ENCODE measurements at places on chromosomes 11 and 22. TPM values are rescaled to one million over a fixed set of nuclear protein-coding genes. Genes with fewer than 3 reads are reported as not detected.

GRCh38 chr22:44889255-44889878 lies 120.4 kb downstream of the PHF21B start:
- no peak overlapping the region for H3K4me3 ChIP-seq
- H3K36me3 ChIP-seq: peaks cover 20% of the 10 kb centered on the region
- H3K4me1 ChIP-seq: peaks cover 7% of the 10 kb centered on the region
- H3K27ac ChIP-seq: no peak overlapping the region
- H3K27me3 ChIP-seq: no peaks in the 10 kb centered on the region

GRCh38 chr11:69511358-69512055 lies 30.0 kb downstream of the LINC01488 start:
- H3K36me3 ChIP-seq: no peaks in the 10 kb centered on the region
- H3K27ac ChIP-seq: no peak overlapping the region
- DNase-seq: no peak
- no peak overlapping the region for H3K4me3 ChIP-seq

- no peak overlapping the region for H3K4me3 ChIP-seq
- no peak for DNase-seq
- peaks cover 5% of the 10 kb centered on the region for H3K4me1 ChIP-seq
Observed at GRCh38 chr22:29092243-29092642, 19.4 kb downstream of the KREMEN1 start.

- H3K4me1 ChIP-seq: no peaks in the 10 kb centered on the region
- no peak overlapping the region for H3K27ac ChIP-seq
- H3K27me3 ChIP-seq: no peaks in the 10 kb centered on the region
- no peak overlapping the region for H3K4me3 ChIP-seq
- peaks cover 27% of the 10 kb centered on the region for H3K36me3 ChIP-seq
Observed at GRCh38 chr11:62688491-62688890, 839 bp downstream of the LRRN4CL start.

GRCh38 chr11:123181075-123181474 lies 14.0 kb downstream of the CLMP start:
- H3K4me3 ChIP-seq: no peak overlapping the region
- no peaks in the 10 kb centered on the region for H3K27me3 ChIP-seq
- DNase-seq: no peak
- H3K4me1 ChIP-seq: peaks cover 23% of the 10 kb centered on the region

GRCh38 chr11:35049859-35050531 lies 89.0 kb upstream of the CD44 start:
- H3K36me3 ChIP-seq: no peaks in the 10 kb centered on the region
- no peaks in the 10 kb centered on the region for H3K4me1 ChIP-seq
- H3K27me3 ChIP-seq: no peaks in the 10 kb centered on the region
- H3K4me3 ChIP-seq: no peak overlapping the region
- no peak overlapping the region for H3K27ac ChIP-seq

- H3K27me3 ChIP-seq: no peaks in the 10 kb centered on the region
- H3K4me1 ChIP-seq: no peaks in the 10 kb centered on the region
- DNase-seq: no peak
- no peak overlapping the region for H3K27ac ChIP-seq
- no peaks in the 10 kb centered on the region for H3K36me3 ChIP-seq
Observed at GRCh38 chr11:132540581-132540980, 991.7 kb downstream of the OPCML start.

Gene OR51I1
- total RNA-seq: not detected

Gene CCDC15
- 3.1 TPM for total RNA-seq

Gene SNX15
- 18.3 TPM for total RNA-seq

Gene MAPK8IP1
- 40.1 TPM for total RNA-seq

Gene ZNF280B
- 11.7 TPM for total RNA-seq
